ENCODE measurements at places on chromosomes 4 and X.

GRCh38 chr4:101262683-101263082 is 84.6 kb downstream of the PPP3CA start:
- DNase-seq = no peak

GRCh38 chrX:85995641-85996040 is 51.7 kb downstream of the CHM start:
- DNase-seq = no peak

DNA sequence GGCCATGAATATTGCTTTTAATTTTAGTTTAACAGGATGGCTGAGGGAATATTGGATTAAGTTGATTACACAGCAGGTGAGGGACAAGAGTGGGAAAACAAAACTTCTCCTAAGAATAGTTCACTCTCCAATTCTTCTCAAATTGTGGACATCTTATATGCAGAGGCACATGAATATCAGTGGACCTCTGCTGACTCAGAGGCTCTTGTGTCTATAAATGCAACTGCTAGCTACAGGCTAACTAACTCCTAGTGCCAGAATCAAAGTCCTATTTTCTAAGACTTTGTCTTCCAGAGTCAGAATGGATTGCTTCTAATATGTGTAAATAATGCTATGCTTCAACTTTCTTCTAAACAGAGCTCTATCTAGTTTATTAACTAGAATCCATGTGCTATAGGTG is 175.8 kb downstream of the IL15 start:
- no peak for DNase-seq

DNA sequence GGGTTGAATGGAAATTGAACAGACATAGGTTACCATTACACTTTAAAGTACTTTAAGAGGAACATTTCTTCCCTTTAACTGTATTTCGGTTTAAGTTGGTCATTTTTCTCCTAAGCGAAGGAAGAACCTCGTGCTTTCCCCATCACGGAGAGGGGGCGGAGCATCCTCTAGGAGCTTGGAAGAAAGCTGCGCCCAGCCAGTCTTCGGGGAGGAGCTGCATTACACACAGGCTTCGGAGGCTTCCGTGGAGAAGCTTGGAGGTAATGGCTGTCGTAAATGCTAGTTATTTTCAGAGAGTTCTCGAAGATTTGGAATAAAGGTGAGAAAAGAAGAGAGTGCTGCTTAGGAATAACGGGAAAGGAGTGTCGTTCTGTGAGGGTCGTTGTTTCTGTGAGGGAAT is at the start of gene PWWP3B:
TSS of gene PWWP3B (plus strand) at position 199 of the 400 bp plus-strand sequence. CDS start 37,128 bp downstream, outside the sequence.
- no peak for DNase-seq

GRCh38 chr4:8765631-8766590 is 105.7 kb downstream of the HMX1 start:
- no peak for DNase-seq

DNA sequence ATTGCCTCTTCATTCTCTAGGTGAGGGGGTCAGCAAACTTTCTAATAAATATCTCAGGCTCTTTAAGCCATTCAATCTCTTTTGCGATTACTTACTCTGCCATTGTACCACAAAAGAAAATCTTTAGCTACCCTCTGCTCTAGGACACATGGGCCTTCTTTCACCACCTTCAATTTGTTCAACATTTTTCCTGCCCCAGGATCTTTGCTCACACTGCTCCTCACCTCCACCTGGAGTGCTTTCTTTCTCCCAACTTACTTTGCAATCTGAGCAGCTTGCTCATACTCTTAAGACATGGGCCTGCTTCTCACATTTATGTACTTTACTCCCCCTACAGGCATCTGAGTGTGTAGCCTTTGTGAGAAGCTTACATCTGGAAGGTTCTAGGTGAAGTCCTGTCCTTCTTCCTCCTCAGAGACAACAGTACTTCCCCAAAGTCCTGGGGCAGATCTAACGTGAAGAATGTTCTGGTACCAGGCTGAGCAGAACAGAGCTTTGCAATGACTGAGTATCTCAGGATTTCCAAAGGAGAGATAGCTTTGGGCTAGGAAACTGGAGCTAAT is 55.0 kb upstream of the PRDM5 start:
- DNase-seq = no peak

- no peak for DNase-seq
These were observed 9.3 kb downstream of the LCORL start for GRCh38 chr4:18012134-18012806.

DNA sequence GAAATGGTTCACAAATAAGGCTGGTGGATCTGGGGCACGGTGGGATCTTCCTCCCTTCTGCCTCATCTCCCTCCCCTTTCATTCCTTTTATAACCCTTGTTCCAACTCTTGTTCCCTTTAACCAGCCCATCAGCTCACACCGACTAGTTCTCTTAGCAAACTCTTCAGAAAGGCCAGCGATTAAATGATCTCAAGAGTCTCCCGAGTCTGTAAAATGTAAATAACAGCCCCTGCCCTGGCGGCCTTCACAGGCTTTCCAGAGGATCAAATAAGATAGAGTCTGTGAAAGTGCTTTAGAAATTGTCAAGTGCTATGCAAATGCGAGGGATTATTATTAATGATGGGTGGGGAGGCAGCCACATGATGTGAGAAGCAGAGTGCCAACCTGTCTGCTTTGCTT is 27.1 kb downstream of the TSC22D3 start:
- no peak for DNase-seq
